Pulmonary artery endothelial cell (primary cell): ENCODE measurements at places on chromosomes 7 and 10. TPM values are rescaled to one million over a fixed set of nuclear protein-coding genes. Genes with fewer than 3 reads are reported as not detected.

Gene ZKSCAN1
- total RNA-seq, result 32.7 and 33.5 TPM in 2 replicates

Gene ZDHHC16
- total RNA-seq, result 35.5 and 50.4 TPM in 2 replicates

- no peak for DNase-seq
These were observed 105.5 kb upstream of the SGCE start for GRCh38 chr7:94761451-94761850.

GRCh38 chr10:110337906-110338305, 33.2 kb upstream of the SMNDC1 start:
- no peak for DNase-seq

- DNase-seq, result no peak
These were observed 70.7 kb downstream of the ZNF92 start for GRCh38 chr7:65444205-65444842.

DNA sequence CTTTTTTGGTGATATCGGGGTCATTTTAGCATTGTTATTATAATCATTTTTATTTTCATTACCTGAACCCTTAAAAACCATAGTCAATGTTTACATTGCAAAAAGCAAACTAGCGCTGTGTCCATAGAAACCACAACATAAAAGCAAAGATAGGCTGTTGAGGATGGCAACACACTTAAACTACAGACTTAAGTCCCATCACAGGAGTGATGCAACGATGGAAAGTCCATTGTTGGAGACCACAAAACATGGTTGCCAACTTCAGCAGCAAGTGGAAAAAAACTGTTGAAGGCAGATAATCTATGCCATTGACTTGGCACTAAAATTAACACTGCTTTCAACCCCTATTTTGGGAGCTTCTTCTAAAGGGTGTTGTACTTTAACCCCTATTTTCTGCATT, 398.8 kb upstream of the IGFBP3 start:
- no peak for DNase-seq

DNA sequence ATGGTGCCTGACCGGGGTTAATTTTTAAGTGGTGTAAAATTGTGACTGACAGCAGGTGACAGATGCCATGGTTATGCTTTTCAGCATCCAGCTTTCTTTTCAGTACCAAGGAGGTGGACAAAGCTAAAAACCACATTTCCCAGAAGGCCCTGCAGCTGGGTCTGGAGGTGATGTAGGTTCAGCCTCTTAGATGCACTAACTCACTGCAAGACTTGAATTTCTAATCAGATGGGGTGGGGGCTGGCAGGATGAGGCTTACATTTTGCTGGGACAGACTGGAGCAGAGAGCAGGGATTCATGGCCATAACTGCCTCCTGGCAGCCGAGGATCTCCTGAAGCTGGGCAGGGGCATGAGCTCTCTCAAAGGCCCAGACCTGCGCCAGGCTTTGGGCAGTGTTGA, 52.4 kb downstream of the PDIA4 start:
- no peak for DNase-seq

DNA sequence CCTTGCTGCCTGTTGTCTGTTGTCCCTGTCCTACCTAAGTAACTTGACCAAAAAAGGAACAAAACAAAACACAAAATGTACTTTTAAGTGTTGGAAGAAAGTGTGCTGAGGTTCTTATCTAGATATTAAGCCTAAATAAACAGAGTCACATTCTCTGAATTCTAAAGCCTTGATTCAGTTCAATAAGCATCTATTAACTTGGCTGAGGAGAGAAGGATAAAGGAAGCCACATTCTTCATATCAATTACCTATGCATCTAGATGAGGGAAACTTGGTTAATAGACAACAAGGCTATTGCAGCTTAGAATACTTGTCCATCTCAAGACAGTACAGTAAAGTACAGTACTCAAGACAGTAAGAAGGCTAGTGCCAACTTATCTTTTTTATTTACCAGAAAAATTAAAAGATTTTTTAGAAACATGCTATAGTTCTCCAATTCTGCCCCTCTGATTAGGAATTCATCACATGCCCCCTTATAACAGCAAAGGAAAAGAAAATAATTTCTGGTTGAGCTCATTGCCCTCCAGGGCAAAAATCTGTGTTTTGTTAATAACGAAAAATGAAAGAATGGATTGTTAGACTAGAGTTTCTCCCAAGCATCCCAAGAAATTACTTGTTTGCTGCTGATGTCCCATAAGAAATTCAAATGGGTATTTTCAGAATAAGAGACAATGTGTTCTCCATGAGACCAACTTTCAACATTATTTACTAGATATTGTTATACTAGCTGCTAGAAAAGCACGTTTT, 546.5 kb upstream of the SEMA3D start:
- DNase-seq, result no peak
